ENCODE measurements at places on chromosomes 5 and 9. TPM values are rescaled to one million over a fixed set of nuclear protein-coding genes. Genes with fewer than 3 reads are reported as not detected.

DNA sequence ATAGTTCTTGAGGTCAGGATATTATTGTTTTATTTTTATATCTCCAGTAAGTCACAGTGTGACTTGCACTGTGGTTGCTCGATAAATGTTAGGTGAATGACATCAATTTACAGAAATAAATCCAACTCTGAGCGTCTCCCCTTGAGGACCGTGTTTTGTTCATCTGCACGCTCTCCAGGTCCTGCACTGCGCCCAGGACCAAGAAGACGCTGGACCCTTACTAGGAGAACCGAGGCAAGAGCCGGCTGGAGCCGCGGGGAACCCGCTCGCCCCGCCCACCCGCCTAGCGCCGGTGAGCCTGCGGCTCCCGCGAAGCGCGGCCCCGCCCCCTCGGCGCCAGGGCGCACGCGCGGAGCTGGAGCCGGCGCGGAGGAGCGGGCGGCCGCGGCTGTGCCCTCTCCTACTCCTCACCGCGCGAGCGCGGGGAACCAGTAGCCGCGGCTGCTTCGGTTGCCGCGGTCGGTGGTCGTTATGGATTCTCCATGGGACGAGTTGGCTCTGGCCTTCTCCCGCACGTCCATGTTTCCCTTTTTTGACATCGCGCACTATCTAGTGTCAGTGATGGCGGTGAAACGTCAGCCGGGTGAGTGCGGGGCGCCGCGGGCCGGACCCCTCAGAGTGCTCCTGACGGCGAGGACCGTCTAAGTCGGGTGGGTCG, at the start of gene TMEM38B:
TMEM38B (plus strand) TSS at position 352 of the 658 bp plus-strand sequence; CDS start at position 472, 120 bp downstream.
- peak; percentile 90 for DNase-seq

CDH6 gene
- total RNA-seq: not detected

DNA sequence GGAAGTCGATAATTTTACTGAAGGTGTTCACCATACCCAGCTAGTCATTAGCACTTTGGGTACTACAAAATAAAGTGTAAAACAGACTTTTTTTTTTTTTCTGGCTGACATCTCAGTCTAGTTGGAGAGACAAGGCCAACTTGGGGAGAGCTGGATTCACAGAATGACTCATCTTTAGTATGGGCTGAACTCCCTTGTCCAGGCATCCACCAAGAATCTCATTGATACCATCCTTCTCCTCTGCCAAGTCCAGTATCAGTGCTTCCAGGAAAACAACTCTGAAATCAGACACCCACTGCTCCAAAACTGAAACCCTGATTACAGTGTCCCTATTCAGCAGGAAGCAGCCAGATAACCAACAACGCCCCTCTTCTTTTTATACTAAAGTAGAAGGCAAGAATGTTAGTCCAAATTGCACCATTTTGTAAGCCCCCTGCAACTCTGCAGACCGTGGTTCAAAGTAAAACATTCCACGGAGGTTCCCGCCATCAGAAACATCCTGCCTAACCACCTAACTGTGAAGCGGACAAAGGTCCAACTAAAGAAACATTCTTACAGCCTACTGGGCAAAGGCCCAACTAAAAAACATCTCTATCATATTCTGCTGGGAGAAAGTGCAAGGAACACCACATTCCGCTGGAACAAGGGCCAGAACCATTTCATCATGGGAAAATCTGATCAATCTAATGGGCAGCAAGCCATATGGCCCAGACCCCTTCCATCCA, 728.2 kb downstream of the BRINP1 start:
- DNase-seq: no peak

GRCh38 chr5:180119903-180120236, 48.3 kb upstream of the RNF130 start:
- DNase-seq: no peak

NR4A3 gene
- 36.9 TPM for total RNA-seq

SNAPC4 gene
- 28.0 TPM for total RNA-seq

TNC gene
- 0.90 TPM for total RNA-seq

KIAA0825 gene
- total RNA-seq: 1.0 TPM

FSD1L gene
- 3.0 TPM for total RNA-seq

DNA sequence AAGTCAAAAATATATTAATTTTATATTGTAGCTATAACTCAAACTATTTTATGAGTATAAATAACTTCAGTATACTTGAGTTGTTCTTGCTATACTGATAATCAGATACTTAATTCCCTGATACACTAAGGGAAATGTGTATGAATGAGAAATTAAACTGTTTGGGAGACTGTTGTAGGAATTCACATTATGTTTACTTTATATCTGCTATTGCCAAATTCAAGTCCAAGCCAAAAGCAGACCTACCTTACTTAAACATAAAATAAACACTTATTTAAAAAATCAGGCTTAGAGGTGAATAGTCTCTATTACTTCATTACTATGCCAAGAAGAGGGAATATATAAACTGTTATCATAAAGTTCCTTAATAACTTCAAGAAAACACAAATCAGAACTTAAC, 13.2 kb downstream of the NR3C1 start:
- no peak for DNase-seq

DNA sequence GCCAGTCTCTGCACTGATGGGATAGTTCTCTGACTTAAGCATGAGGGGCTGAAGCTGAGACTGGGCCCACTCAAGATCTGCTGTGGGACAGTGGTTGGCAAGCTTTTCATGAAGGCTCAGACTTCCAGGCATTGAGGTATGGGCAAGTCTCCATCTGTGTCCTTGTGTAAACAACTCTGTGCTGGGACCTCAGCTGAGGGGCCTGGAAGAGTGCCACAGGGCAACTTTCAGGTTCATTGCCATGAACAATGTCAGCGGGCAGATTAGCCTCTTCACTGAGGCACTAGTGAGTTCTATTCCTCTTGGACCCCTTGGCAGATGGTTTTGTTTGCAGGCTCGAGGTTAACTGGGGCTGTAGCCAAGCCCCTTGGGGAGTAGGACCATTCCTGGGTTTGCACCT, 127.1 kb downstream of the MRPS30 start:
- no peak for DNase-seq

GRCh38 chr9:5543875-5544702, 33.8 kb downstream of the PDCD1LG2 start:
- no peak for DNase-seq

DNA sequence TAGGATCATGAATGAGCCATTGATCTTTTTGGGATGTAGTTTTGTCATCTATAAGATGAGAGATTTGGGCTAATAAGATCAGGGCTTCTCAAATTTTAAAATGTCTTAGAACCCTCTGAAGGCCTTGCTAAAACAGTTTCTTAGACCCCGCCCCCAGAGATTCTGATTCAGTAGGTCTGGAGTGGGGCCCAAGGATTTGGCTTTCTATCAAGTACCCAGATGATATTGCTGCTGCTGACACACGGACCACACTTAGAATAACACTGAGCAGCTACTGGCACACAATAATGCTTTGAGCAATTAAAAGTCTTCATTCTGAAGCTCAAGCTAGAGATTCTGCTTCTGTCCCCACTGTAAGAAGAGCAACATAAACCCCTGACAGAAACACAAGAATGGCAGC, 216.7 kb downstream of the SMARCA2 start:
- DNase-seq: no peak

OTP gene
- total RNA-seq: not detected

- DNase-seq: no peak
Observed at GRCh38 chr9:127273326-127273725, 8.8 kb downstream of the GARNL3 start.

DNA sequence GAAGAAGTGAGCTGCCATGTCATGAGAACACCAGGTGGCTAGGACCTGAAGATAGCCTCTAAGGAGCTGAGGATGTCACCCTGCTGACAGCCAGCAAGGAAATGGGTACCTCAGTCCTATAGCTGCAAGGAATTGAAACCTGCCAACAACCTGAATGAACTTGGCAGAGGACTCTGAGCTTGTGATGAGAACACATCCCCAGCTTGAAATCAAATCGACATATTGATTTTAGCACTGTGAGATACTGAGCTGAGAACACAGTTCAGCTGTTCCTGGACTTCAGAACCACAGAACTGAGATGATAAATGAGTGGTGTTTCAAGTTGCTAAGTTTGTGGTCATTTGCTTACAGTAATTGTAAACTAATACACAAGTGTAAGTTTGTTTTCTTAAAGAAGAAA, 5.5 kb upstream of the RASEF start:
- DNase-seq: no peak

SPATA31D1 gene
- not detected for total RNA-seq

GRM6 gene
- total RNA-seq: not detected

DNA sequence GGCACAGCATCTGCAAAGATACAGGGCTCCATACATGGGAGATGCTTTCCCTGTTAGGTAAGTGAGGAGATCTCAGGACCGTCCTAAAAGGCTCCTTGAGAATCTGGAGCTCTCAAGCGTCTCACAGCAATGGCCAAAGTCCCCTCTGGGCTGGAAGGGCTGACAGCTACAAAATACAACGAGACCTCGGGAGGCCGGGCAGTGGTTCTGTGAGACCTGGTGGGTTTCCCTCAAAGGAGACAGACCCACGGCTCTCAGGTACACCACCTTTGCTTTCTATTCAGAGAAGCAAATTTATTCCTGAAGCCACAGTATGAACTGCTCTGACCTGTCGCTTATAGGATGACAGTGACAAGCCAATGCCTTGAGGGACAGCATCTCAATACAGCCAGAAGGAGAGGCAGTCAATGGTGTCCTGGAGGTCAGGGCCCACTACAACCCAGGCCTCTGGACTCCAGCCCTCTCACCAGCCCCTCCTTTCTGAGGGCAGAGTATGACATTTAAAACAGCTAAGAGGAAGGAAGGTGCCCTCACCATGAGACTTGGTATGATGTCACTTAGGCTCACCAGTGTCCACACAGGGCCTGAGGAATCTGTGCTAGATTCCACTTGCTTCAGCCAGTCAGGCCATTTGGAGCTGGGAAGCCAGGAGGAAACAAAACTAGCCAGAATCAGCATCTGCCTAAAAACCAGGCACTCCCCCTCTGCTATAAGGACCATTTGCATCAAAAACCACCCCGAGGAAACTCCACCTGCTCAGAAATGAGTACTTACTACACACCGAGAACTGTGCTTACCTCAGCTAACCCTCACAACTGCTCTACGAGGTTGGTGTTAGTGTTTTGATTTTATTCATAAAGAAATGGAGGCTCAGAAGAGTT, 86.5 kb upstream of the FSTL4 start:
- no peak for DNase-seq

Data from activated naive CD8-positive, alpha-beta T cell treated with anti-CD3 and anti-CD28 coated beads for 36 hours (primary cell).